HL-60 (cell line): ENCODE measurements at places on chromosomes 3 and 15.

- DNase-seq = no peak
Measured at GRCh38 chr15:83185561-83185960, 22.1 kb downstream of the HDGFL3 start.

DNA sequence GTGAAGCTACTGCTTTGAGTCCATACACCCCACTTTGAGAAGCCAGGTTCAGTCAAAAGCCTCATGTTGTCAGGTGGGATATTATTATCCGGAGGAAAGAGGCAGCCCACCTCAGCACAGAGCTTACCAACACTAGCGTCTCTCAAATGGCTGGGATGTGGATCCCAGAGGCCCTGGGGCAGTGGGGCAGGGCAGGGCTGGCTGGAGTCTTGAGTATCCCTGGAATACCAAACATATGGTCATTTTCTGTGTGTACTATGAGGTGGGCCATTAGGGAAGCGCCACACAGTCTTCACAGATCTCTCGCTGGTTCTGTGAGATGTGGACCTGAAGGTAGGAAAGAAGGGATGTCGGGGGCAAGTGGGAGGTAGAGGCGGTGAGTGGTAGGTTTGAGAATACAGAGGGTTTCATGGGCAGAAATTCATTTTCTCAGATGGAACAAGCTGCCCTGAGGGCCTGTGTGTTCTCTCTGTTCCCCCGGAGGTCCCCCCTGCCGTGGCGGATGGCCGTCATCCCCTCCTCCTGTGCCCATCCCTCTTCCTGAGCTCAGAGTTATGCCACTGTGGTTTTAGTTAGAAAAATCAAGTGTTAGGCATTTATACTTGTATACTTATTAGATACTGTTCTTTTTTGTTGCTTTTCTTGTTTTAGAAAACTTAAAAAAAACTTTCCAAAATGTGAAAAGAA, 66.4 kb downstream of the USP13 start:
- no peak for DNase-seq

DNA sequence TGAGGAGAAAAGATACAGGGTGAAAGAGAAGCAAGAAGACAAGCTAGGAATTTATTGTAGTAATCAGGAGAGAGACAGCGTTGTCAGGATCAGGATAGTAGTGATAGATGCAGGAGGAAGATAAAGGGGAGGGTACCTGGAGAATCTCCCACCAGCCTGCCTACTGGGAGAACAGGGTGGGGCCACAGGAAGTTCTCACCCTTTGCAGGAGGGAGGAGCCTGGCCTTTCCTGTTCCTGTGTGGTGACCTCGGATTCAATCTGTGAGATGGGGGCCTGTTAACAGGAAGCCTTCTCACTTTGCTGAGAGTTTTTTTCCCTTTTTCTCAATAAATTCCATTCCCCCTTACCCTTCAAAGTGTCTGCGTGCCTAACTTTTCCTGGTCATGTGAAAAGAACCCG, 37.6 kb downstream of the GMPS start:
- no peak for DNase-seq

DNA sequence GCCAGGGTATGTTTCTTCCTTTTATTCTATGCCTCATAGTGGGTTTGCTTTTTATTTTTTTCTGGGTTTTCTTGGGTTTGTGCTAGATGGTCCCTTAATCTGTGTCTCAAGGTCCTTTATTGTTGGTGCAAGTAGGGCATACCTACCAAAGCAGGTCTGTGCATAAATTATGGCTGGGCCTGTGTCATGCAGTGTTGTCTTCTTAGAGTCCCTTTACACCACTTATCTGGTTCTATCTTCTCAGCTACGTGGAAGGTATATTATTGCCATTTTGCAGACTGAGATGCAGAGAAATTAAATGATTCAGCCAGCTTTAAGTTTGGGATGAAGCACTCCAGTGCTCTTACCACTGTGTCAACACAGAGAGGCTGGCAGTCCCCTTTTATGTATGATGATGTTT, 293.5 kb upstream of the SOX2 start:
- DNase-seq = no peak

DNA sequence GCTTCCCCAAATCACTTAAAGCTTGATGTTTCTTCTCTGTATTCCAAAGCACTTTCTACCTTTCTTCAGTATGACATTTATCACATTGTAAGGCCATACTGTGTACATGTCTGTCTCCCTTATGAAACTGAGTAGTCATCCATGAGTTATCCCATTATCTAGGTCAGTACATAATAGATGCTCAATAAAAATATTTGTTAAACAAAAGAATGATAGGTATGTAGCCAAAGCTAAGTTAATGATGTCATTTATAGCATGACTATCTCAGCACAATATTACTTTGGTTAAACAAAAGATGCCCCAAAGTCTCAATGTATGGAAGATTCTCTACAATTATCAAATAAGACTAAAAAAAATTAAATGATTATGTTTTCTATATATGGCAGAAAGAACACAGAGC, 3.1 kb upstream of the TMCO5A start:
- DNase-seq = no peak

GRCh38 chr15:82040390-82040789, 5.4 kb downstream of the MEX3B start:
- no peak for DNase-seq

GRCh38 chr3:99794485-99794884, 23.2 kb upstream of the CMSS1 start:
- no peak for DNase-seq
